Effector CD8-positive, alpha-beta T cell (primary cell): ENCODE measurements at places on chromosomes 7 and 10.

- DNase-seq, result no peak
These were observed 103.7 kb downstream of the MACC1 start for GRCh38 chr7:20113427-20114027.

DNA sequence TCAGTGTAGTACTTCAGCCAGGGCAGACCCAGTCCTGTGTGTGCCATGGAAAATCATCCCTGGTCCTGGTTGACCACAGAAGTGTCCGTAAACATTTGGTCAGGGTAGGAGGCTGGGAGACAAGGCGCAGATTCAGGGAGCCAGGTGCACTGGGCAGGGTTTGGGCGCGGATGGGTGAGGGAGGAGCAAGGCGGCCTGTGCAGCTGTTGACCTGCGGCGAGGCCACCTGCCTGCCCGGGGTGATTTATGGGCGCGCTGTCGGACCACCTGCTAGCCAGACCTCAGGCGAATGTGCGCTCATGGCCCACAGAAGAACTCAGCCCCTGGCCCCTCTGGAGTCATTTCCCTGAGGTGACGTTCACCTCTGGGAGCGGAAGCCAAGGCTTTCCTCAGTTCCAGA is 6.6 kb downstream of the SFRP5 start:
- DNase-seq, result no peak

- no peak for DNase-seq
These were observed 140.4 kb downstream of the PIP4K2A start for GRCh38 chr10:22573820-22574569.

DNA sequence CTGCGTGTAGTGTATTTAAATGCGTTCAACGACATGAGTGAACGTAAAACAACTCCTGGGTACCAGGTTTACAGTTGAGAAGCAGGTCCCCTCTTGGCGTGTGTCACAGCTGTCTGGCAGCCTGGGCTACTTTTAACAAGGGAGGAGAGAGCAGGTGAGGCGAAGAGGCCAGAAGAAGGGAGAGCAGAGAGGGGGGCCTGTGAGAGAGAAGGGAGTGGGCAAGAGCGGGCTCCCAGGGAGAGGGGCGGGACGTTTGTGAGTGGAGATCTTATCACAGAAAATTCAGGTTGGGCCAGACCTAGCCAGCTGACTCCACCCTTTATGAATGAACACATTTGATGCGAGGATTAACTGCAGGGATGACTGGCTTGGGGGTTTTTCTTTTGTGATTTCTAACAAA is 154.0 kb downstream of the CAMK1D start:
- no peak for DNase-seq

DNA sequence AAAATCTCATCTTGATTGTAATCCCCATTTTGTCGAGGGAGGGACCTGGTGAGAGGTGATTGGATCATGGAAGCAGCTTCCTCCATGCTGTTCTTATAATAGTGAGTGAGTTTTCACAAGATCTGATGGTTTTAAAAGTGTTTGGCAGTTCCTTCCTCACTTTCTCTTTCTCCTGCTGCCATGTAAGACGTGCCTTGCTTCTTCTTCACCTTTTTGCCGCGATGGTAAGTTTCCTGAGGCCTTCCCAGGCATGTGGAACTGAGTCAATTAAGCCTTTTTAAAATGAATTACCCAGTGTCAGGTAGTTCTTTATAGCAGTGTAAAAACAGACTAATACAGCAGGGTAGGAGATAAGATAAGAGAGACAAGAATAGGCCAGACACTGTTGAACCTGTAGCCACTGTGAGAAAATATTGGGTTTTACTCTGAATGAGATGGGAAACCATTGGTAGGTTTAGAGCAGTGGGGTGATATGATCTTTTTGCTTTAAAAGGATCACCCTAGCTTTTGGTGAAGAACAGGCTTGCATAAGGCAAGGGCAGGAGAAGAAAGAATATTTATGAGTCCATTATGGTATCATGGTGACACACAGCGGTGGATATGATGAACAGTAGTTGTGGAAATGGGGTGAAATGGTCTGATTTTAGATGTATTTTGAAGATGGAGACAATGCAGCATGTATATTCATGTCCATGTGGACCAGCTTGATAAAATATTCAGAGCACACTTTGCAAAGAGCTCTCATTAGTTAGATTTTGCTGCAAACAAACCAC is 11.5 kb downstream of the OR6B1 start:
- DNase-seq, result no peak

DNA sequence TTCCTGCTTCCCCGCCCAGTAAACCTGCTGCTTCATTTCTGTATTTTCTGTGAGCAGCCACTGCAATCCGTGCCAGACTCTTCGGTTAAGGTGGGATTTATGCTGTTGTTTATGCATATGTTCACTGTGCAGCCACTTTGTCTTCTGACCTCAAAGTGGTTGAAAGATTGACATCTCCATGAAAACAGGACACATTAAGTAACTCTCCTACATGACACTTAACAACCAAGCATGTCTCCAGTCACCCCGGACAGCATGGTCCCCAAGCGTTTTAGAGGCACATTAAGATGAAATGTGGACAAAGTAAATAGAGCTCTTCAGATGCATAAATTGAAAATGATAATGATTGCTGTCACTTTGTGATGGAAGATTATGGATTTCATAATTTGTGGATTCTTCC is 421.3 kb downstream of the GFRA1 start:
- DNase-seq, result no peak

DNA sequence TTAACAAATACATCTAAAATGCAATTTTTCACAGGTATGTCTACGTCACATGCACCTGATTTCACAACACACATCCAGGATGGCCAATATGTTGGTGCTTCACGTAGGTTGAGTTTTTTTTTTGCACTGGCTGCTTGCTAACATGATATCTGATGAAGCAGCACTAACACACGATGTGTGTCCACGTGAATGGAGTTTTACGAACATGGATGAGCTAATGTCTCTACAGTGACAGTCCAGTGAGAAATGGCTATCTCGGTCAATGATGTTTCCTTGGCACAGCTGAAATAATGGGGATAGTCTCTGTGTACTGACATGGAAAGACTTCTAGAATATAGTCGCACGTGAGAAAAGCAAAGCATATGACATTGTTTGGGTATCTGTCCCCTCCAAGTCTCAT is 563.9 kb upstream of the ADARB2 start:
- no peak for DNase-seq

- DNase-seq, result no peak
These were observed 49.9 kb downstream of the NRCAM start for GRCh38 chr7:108406222-108406890.

- no peak for DNase-seq
These were observed 764.3 kb downstream of the TYW1 start for GRCh38 chr7:67760971-67761370.

GRCh38 chr7:28038175-28038797 is 142.3 kb downstream of the JAZF1 start:
- DNase-seq, result no peak

DNA sequence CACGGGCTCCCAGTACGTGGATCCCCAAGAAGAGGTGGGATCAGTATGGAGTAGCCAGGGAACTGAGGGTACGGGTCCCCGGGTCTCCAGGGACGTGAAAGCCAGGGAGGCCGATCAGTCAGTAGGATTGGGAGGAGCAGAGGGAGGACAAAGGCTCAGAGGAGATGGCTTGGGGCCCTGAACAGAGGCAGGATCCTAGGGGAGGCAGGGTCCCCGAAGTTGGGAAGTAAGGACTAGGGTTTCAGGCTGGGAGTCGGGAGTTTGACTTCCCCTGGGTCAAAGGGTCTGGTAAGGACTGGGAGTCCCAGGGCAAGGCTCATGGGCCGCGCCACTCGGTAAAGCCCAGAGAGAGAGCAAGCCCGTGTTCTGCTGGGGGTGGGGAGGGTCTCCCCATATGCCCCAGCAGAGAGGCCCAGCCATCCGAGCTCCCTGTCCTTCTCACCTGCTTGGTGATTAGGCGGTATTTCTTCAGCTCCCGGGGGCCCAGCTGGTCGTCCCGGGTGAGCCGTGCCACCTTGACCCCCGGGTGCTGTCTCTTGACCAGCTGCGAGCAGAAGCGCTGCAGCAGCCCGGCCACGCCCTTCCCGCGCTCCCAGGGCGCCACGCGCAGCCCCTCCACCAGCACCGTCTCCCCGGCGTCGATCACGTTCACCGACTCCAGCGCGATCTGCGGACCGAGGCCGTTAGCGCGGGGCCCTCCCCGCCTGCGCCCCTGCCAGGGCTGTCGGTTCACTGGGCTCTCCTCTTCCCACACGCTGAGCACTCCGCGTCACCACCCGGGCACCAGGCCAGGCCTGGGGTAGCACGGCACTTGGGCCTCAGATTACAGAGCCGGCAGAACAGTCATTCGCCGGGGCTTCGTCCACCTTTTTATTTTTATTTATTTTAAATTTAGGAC is 7.0 kb downstream of the NAT16 start:
- no peak for DNase-seq

GRCh38 chr10:97865488-97865887 is 15.8 kb downstream of the GOLGA7B start:
- DNase-seq, result no peak

DNA sequence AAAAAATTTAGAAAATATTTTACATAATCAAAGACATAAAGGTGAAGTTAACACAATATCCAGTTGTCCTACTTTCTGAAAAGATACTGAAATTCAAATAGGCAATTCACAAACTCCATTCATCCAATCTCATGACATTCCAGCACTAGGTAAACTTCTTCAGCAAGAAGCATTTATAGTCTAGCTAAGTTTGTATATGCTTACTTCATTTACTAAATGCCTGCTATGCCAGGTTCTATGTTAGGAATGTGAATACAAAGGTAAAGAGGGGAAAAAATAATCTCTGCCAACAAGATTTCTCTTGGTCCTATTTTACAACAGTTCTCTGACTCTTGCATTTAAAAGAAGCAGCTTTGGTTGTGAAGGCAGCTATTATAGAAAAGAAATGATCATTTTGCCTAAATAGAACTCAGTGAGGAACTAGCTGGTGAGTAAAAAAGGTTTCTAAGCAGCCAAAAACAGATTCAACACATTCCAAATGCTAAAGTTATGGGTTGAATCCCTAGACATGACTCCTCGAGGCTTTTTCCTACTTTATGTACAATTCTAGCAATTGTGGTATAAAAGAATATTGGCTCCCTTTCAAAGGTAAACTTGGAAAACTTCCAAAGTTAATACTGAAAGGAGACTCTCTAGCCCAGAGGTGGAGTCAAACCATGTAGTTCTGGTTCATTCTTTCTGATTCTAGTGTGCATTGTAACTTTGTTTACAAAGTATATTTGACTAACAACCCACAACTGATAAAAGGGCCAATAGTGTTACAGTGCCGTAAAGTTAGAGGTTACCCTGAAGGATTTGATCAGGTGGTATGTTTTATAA is 30.9 kb upstream of the KLHL7 start:
- no peak for DNase-seq
